Right ventricle myocardium inferior (tissue), 1 donor: ENCODE measurements at places on chromosomes 13 and 19. TPM values are rescaled to one million over a fixed set of nuclear protein-coding genes. Genes with fewer than 3 reads are reported as not detected.

Gene LRFN3
- total RNA-seq: 8.4 TPM

Gene LGALS4
- total RNA-seq: 0.76 TPM

Gene CLEC4G
- 2.2 TPM for total RNA-seq

Gene NLRP12
- total RNA-seq: 0.43 TPM

Gene RUBCNL
- 0.51 TPM for total RNA-seq

Gene LGALS14
- total RNA-seq: not detected

Gene TSSK6
- total RNA-seq: 0.32 TPM

Gene RPS19
- total RNA-seq: 717 TPM

Gene LYL1
- total RNA-seq: 9.4 TPM

Gene ZNF837
- total RNA-seq: 0.22 TPM

Gene ZNF541
- total RNA-seq: 1.2 TPM

Gene FGF22
- not detected for total RNA-seq

Gene CEACAM4
- 0.32 TPM for total RNA-seq

Gene CRB3
- total RNA-seq: not detected

Gene TGFBR3L
- 7.2 TPM for total RNA-seq

Gene IGFL1
- not detected for total RNA-seq

Gene CAMSAP3
- 1.9 TPM for total RNA-seq

Gene UQCR11
- 1,146 TPM for total RNA-seq

Gene SRRM5
- 0.16 TPM for total RNA-seq

Gene HPN
- total RNA-seq: 5.5 TPM

Gene ZNF112
- total RNA-seq: 3.9 TPM

Gene TRMT1
- 21.1 TPM for total RNA-seq

Gene FNDC3A
- 18.4 TPM for total RNA-seq

Gene PSG1
- total RNA-seq: not detected

Gene ZNF763
- total RNA-seq: 2.6 TPM

Gene FOXO1
- total RNA-seq: 14.5 TPM

Gene ZNF135
- total RNA-seq: 3.7 TPM

Gene TRIP10
- 147 TPM for total RNA-seq

Gene CBY2
- total RNA-seq: not detected

Gene DACT3
- 14.1 TPM for total RNA-seq

Gene ARRDC2
- 17.4 TPM for total RNA-seq
